ENCODE measurements at places on chromosomes 12 and 14.

- DNase-seq: no peak
These were observed 27.8 kb downstream of the TBX3 start for GRCh38 chr12:114655934-114656749.

DNA sequence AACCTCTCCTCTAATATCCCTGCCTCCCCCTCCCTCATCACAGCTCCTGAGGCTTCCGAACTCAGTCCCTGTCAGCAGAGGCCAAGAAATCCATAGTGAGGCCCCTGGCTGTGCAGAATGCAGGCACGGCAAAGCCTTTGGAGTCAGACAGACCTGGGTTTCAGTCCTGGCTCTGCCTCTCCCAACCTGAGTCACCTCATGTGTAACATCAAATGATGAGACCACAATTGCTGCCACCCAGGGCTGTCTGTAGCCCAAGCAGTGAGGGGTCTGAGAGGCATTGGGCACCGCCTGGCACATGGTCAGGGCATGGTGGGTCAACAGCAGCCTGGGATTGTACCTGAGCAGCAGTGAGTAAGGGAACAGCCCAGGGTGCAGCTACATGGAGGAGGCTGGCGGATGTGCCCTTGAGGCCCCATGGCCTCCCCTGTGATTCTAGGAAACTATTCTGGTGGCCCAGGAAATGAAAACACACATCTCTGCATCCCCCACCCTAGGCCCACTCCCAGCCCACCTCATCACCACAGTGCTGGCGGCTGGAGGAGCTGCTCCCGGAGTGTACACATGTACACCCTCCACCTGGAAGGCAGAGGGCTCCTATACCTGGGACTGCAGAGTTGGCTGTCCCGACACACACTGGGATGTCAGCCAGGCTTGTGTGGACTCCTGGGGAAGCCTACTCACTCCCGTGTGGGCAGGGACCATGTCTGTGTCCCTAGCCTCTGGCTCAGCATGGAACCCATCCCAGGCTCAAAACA, 7.7 kb downstream of the ANKRD33 start:
- no peak for DNase-seq

GRCh38 chr12:94308612-94309011, 151.1 kb downstream of the CEP83 start:
- no peak for DNase-seq

DNA sequence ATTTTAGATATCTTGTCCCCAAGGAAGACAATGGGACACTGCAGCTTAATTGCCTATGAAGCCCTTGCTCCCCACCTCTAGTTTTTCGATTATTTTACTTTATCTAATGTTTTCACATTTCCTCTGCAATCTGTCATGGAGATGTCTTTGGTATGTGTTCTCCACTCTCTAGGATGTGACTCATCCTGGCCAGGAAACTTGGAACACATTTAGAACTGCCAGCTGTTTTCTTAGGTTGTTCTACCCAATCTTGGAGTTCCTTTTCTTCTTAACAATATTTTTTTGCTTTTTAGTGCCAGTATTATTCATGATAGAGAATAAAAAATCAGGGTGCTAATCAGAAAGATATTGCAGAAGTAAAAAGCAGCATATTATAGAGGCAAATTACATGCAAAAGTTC, 101.7 kb upstream of the CLEC14A start:
- no peak for DNase-seq

DNA sequence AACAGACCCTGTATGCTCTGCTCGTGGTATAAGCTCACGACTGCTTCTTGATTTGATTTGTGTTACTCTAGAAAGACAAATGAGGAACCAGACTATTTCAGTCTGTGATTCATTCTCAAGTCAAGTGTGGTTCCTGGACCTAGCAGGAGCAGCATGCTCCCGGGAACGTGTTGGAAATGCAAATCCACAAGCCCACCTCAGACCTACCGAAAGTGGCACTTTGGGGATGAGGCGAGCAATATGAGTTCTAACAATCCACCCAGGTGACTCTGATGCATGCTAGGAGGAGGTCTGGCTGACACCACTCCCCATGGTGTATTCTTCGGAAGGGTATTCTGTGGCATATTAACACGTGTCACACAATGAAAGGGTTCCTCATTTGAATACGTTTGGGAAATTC, 59.5 kb upstream of the TMX1 start:
- no peak for DNase-seq

GRCh38 chr14:68688872-68689371, 103.9 kb downstream of the ZFP36L1 start:
- no peak for DNase-seq

- no peak for DNase-seq
These were observed 181.9 kb downstream of the C12orf42 start for GRCh38 chr12:103313894-103314293.

- DNase-seq: no peak
These were observed 32.5 kb upstream of the SSPN start for GRCh38 chr12:26162905-26163304.

DNA sequence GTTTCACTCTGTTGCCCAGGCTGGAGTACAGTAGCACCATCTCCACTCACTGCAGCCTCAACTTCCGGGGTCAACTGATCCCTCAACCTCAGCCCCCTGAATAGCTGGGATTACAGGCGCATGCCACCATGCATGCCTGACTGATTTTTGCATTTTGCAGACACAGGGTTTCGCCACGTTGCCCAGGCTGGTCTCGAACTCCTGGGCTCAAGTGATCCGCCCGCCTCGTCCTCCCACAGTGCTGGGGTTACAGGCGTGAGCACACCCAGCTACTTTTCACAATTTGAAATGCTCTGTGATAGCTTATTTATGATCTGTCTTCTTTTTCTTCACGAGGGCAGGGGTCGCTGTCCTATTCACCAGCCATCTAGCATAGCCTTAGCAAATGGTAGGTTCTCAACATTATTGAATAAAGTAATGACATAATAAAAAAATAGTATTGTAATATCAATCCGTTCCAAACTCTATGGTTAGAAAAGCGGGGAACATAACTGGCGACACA, 477 bp upstream of the DDX47 start:
- DNase-seq: no peak

- peak; percentile 84 for DNase-seq
These were observed 31.5 kb downstream of the EPS8 start for GRCh38 chr12:15757553-15758255.

- DNase-seq: no peak
These were observed 54.0 kb upstream of the PDE3A start for GRCh38 chr12:20314328-20314727.

- no peak for DNase-seq
These were observed 2.6 kb downstream of the SDR39U1 start for GRCh38 chr14:24439830-24440605.
